ENCODE measurements at places on chromosomes 7 and 10.

DNA sequence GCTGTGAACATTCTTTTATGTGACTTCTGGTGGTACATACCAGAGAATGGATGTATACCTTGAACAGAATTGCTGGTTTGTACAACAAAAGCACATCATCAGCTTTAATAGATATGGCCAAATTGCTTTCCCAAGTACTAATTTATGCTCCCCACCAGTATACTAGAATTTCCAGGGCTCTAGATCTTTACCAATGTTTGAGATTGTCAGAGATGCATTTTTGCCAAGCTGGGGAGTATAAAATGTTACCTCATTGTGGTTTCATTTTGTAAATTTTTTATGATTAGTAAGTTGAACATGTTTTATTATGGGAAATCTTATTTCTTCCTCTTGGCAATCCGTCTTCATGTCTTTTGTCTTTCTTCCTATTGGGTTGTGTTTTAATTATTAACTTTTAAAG is 179.9 kb upstream of the TMEM106B start:
- DNase-seq: no peak

DNA sequence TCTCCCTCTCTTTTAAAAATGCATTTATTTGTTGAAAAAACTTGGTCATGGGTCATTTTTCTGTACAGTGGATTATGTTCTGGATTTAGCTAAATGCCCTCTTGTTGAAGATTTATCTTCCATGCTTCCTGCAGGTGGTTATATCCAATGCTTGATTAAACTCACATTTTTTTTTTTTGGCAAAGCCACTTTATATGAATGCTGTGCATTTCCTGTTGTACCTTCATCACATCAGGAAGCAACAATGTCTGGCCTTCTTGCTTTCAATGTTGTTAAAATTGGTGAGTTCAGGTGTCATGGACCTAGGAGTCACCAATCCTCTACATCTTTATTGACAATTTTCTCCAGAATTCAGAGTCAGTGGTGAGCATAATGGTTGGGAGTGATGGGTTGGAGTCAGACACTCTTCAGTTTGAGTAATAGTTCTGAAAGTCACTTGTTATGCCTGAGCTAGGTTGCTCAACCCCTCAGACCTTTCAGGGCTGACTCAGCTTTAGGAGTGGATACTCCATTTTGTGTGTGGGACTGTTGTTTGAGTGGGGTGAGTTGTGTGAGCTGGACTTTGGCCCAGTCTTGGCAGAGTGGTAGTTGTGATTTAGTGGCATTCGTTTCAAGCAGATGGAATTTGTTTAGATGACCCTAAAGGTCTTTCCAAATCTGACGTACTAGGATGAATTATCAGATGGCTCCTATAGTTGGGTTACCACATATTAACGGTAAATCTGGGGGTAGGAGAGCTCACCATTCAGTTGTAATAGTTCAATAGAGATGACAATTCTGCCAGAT is 213.5 kb upstream of the ZNF32 start:
- DNase-seq: no peak

- no peak for DNase-seq
Measured at GRCh38 chr7:106223156-106223555, 61.6 kb downstream of the NAMPT start.

DNA sequence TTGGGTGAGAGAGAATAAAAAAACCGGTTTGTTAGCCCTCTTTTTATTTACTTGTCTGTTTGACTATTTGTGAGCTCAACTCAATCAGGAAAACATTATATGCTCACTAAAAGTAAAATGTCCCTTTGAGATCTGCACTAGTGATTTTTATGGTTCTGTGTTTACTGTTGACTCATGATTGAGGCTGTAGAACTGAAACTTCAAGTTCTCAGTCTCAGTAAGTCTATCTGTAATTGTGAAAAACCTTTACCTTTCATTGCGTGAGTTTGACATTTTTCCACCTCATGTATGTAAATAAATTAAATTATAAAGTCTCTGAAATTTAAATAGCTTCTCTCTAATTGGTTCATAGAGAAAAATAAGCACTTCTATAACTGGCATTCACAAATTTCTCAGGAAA is 17.0 kb upstream of the CASD1 start:
- no peak for DNase-seq

DNA sequence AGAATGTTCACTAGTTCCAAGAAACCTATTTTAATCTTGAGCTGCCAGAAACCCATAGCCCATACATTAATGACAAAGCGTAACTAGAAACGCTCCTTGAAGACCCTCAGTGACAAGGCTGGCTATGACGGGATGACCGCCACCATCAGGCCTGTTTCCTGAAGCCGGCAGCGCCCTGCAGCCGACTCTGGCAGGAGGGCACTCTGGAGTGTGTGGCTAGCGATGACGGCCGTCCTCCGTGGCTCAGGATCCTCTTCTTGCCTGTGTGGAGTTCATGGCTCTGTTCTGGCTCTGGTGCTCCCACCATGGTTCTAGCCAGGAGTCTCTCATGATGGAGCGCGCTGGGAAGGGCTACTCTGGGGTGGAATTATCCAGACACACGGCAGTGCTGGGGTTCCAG is 224.1 kb downstream of the ADARB2 start:
- no peak for DNase-seq
